Activated T-helper 2 cell treated with anti-CD3 and anti-CD28 coated beads, Interferon-gamma antibody, Interleukin-2, Interleukin-4, amounts not matched to agents 10 μg/mL and 5 μg/mL and 100 μg/mL, durations not matched to agents 14 hours and 24 hours and 36 hours (primary cell): ENCODE measurements at places on chromosomes 1 and 21. TPM values are rescaled to one million over a fixed set of nuclear protein-coding genes. Genes with fewer than 3 reads are reported as not detected.
A peak's percentile ranks its signal among the peaks of the same experiment; 100 is the strongest.

DNA sequence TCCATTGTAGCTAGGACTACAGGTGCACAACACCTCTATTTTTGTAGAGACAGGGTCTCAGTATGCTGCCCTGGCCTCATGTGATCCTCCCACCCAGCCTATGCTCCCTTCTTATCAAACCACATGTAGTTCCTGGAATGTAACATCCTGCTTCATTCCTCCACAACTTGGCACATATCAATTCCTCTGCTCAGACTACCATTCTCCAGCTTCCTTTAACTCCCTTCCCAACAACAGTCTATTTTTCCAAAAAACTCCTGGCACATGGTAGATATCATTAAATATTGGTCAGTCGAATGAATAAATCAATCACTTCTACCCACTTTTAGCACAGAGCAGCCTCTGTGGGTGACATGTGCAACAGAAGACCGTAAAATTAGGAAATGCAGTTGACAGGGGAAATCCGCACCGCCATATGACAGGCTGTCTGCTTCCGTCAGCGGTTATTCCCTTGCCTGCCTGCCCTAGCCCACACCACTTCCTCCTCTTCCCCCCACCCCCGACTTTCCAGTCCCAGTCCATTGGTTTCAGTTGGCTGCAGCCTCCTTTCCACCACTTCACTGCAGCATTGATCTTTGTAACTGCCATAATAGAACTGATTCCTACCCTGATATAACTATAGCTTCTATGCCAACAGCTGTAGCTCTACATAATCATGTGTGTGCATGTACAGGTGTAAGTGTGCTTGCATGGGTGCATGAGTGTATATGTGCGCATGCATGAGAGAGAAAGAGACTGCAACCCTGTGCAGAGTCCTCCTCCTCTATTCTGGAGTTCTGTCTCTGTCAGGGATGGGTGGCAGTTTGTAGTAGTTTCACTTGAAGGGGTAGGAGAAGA lies 6.8 kb upstream of the AKR1A1 start:
- H3K4me1 ChIP-seq = peaks cover 33% of the 10 kb centered on the region
- peaks cover 3% of the 10 kb centered on the region for H3K27me3 ChIP-seq
- H3K36me3 ChIP-seq = no peaks in the 10 kb centered on the region
- peak overlapping the region; percentile 68 for H3K27ac ChIP-seq
- peak overlapping the region; percentile 54 for H3K4me3 ChIP-seq
- DNase-seq = peak; percentile 63

GRCh38 chr21:23463365-23463764 lies 2143.9 kb downstream of the MRPL39 start:
- no peak overlapping the region for H3K4me3 ChIP-seq
- H3K27me3 ChIP-seq = no peaks in the 10 kb centered on the region
- no peaks in the 10 kb centered on the region for H3K4me1 ChIP-seq
- no peaks in the 10 kb centered on the region for H3K36me3 ChIP-seq

GRCh38 chr1:43491061-43491460 lies 37.3 kb upstream of the HYI start:
- no peak for DNase-seq
- H3K4me1 ChIP-seq = no peaks in the 10 kb centered on the region
- no peak overlapping the region for H3K27ac ChIP-seq
- peaks cover 15% of the 10 kb centered on the region for H3K27me3 ChIP-seq

DNA sequence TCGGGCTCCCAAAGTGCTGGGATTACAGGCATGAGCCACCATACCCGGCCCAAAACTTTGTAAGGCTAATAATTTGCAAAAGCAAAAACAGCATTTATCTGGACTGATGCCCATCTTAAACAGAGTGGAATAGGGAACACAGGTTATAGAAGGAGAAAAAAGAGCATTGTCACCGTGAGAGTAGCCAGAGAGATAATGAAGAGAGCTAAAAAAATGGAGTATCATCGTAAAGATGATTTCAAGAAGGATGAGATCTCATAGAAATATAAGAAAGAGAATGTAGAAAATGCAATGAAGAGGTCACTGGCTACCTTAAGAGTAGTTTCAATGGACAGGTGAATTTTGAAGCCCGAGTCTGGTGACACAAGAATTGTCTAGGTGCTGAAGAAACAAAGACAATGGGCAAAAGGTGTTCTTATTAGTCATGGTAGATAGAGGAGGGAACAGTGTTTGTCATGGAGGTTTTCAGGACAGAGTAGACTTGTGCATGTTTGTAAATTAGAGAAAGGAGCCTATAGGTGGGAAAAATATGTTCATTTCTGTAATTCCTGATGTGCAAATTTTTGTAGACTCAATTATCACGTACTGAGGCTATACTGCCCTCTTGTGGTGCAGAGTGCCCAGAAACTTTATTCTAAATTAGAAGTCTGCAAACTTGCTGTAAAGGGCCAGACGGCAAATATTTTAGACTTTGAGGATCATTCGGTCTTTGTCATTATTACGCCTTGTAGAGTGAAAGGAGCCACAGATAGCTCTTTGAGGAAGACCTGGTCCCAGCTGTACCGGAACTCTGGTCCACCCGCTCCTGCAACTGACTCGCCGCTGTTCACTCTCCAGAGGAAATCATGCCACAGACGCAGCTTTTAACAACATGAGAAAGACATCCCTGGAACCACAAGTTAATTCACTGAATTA lies 8.1 kb upstream of the TMEM183A start:
- H3K27ac ChIP-seq = no peak overlapping the region
- H3K27me3 ChIP-seq = peaks cover 36% of the 10 kb centered on the region
- DNase-seq = peak; percentile 32
- peaks cover 15% of the 10 kb centered on the region for H3K4me1 ChIP-seq

DNA sequence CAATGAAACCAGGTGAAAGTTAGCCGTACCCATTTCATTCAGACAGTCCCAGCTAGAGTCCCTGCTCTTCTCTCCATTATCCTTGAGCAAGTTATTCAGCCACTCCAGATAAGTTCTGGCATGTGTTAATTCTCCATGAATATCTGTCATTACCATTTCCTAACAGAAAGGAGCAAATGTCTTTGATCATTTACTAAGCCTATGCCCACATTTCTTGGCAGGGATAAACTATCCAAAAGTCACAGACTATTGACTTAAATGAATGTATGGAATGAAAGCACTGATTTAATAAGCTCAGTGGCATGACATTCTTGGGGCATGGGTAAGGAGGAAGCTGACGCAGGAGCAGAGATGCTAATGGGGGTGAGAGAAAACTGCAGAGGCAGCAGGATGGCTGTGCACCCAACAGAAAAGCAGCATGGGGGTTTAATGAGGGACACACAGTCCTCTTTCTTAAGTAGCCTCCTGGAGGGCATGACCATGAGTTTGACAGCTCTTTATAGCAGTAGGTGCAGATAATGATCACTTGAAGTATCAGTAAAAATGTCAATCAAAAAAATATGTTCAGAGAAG lies 17.6 kb upstream of the DHCR24 start:
- no peak overlapping the region for H3K27ac ChIP-seq
- no peak for DNase-seq
- H3K36me3 ChIP-seq = no peaks in the 10 kb centered on the region
- H3K27me3 ChIP-seq = peaks cover 19% of the 10 kb centered on the region

- H3K27me3 ChIP-seq = peaks cover 2% of the 10 kb centered on the region
- H3K4me1 ChIP-seq = no peaks in the 10 kb centered on the region
- H3K4me3 ChIP-seq = no peak overlapping the region
- no peak for DNase-seq
- H3K27ac ChIP-seq = no peak overlapping the region
Observed at GRCh38 chr1:223077247-223077833, 65.7 kb downstream of the TLR5 start.

GRCh38 chr1:246617768-246618167 lies 51.5 kb downstream of the CNST start:
- H3K27ac ChIP-seq = no peak overlapping the region
- DNase-seq = no peak
- H3K4me3 ChIP-seq = no peak overlapping the region
- H3K36me3 ChIP-seq = peaks cover 21% of the 10 kb centered on the region

DNA sequence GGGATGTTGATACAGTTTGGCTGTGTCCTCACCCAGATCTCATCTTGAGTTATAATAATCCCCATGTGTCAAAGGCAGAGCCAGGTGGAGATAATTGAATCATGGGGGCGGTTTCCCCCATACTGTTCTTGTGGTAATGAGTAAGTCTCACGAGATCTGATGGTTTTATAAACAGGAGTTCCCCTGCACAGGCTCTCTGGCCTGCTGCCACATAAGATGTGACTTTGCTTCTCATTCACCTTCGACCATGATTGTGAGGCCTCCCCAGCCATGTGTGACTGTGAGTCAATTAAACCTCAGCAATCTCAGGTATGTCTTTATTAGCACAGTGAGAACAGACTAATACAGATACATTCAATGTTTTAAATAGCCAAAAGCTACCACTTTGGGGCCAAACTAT lies 41.1 kb downstream of the SLC35F3 start:
- H3K4me1 ChIP-seq = no peaks in the 10 kb centered on the region
- no peak overlapping the region for H3K4me3 ChIP-seq
- no peaks in the 10 kb centered on the region for H3K36me3 ChIP-seq
- no peak overlapping the region for H3K27ac ChIP-seq

GRCh38 chr1:212591922-212592321 lies 16.6 kb upstream of the ATF3 start:
- H3K27me3 ChIP-seq = peaks cover 29% of the 10 kb centered on the region
- no peak overlapping the region for H3K4me3 ChIP-seq
- H3K36me3 ChIP-seq = no peaks in the 10 kb centered on the region
- no peak for DNase-seq
- peaks cover 16% of the 10 kb centered on the region for H3K4me1 ChIP-seq

Gene TMEM269
- total RNA-seq = 0.16 and 0.39 TPM in 2 replicates

DNA sequence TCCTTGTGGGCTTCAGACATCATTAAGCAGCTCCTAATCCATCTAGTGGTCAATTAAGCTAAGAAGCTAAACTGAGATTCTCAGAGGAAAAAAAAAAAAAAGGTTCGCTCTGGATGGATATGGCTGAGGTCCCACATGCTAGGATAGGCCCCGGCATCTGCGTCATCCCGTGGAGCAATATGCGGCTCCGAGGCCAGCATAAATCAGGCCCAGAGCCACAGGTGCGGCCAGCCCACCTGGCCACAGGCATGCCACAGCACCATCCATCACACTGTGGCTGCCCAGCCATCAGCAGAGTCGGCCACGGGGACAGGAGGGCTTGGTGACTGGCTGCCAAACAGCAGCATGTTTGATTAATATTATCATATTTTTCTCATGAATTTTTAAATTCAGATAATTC lies 106.9 kb upstream of the TIAM1 start:
- peaks cover 19% of the 10 kb centered on the region for H3K4me1 ChIP-seq
- no peak overlapping the region for H3K4me3 ChIP-seq
- no peak overlapping the region for H3K27ac ChIP-seq
- peaks cover 13% of the 10 kb centered on the region for H3K27me3 ChIP-seq

Gene RGL1
- total RNA-seq = 2.2 TPM in 2 replicates

Gene ISG15
- total RNA-seq = 31.9 and 33.8 TPM in 2 replicates

- peak overlapping the region; percentile 62 for H3K27ac ChIP-seq
- DNase-seq = peak; percentile 86
- H3K27me3 ChIP-seq = peaks cover 60% of the 10 kb centered on the region
- H3K4me3 ChIP-seq = peak overlapping the region; percentile 88
- peaks cover 16% of the 10 kb centered on the region for H3K4me1 ChIP-seq
Observed at GRCh38 chr1:23484253-23485001, 448 bp upstream of the ASAP3 start.

- H3K27ac ChIP-seq = no peak overlapping the region
- H3K36me3 ChIP-seq = peaks cover 19% of the 10 kb centered on the region
- DNase-seq = no peak
- no peak overlapping the region for H3K4me3 ChIP-seq
- H3K4me1 ChIP-seq = peaks cover 20% of the 10 kb centered on the region
Observed at GRCh38 chr1:42453386-42453785, 2.4 kb downstream of the ZMYND12 start.

DNA sequence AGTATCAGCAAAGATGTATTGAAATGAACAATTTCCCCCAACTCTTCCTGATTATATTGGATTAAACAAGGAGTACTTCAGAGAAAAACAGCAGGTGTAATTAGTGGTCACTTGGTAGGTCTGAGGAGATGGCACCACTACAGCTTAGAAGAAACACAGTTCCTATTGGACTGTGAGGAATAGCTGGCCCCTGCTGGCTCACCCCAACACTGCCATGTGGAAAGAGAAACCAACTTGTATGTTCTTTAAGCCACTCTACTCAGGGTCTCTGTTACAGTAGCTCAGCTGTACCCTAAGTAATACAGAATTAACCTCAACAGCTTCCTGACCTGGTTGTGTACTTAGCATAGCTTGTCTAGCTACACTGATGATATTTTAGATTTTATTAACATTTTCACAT lies 26.5 kb upstream of the MTR start:
- DNase-seq = no peak
- H3K4me1 ChIP-seq = no peaks in the 10 kb centered on the region

GRCh38 chr1:20115916-20116315 lies 3.4 kb downstream of the PLA2G2D start:
- no peak for DNase-seq
- peaks cover 7% of the 10 kb centered on the region for H3K27me3 ChIP-seq
- no peaks in the 10 kb centered on the region for H3K4me1 ChIP-seq
- H3K27ac ChIP-seq = no peak overlapping the region

GRCh38 chr21:42495765-42496119 lies 282 bp downstream of the RSPH1 start:
- H3K27me3 ChIP-seq = peaks cover 20% of the 10 kb centered on the region
- DNase-seq = no peak
- H3K4me3 ChIP-seq = peak overlapping the region; percentile 89
- peaks cover 24% of the 10 kb centered on the region for H3K4me1 ChIP-seq
- H3K36me3 ChIP-seq = no peaks in the 10 kb centered on the region

Gene C1orf115
- 0.11 TPM in 1 of 2 replicates, not detected in the other for total RNA-seq

GRCh38 chr1:180213401-180214170 lies 16.5 kb upstream of the LHX4 start:
- no peak overlapping the region for H3K4me3 ChIP-seq
- H3K27ac ChIP-seq = no peak overlapping the region
- H3K36me3 ChIP-seq = no peaks in the 10 kb centered on the region
- peaks cover 11% of the 10 kb centered on the region for H3K27me3 ChIP-seq
- DNase-seq = peak; percentile 50
- H3K4me1 ChIP-seq = peaks cover 10% of the 10 kb centered on the region

- H3K27ac ChIP-seq = peak overlapping the region; percentile 97
- DNase-seq = no peak
- H3K4me3 ChIP-seq = peak overlapping the region; percentile 93
- peaks cover 17% of the 10 kb centered on the region for H3K36me3 ChIP-seq
Observed at GRCh38 chr21:46634427-46634826, 1.0 kb upstream of the PRMT2 start.

Gene KRTAP7-1
- not detected in 2 replicates for total RNA-seq

Gene TRIM17
- 2.3 and 2.7 TPM in 2 replicates for total RNA-seq

Gene C1orf87
- total RNA-seq = not detected in 2 replicates

GRCh38 chr1:234961456-234962339 lies 166.9 kb downstream of the TOMM20 start:
- H3K27ac ChIP-seq = peak overlapping the region; percentile 93
- H3K4me3 ChIP-seq = peak overlapping the region; percentile 62
- H3K27me3 ChIP-seq = no peaks in the 10 kb centered on the region
- peaks cover 29% of the 10 kb centered on the region for H3K36me3 ChIP-seq

GRCh38 chr1:247084771-247085170 lies 6.2 kb upstream of the ZNF670 start:
- DNase-seq = no peak
- H3K36me3 ChIP-seq = no peaks in the 10 kb centered on the region
- peaks cover 3% of the 10 kb centered on the region for H3K27me3 ChIP-seq
- no peak overlapping the region for H3K27ac ChIP-seq
- peaks cover 2% of the 10 kb centered on the region for H3K4me1 ChIP-seq

GRCh38 chr1:109185357-109185756 lies 28.4 kb upstream of the SARS1 start:
- H3K27ac ChIP-seq = no peak overlapping the region
- H3K27me3 ChIP-seq = peaks cover 1% of the 10 kb centered on the region
- H3K4me1 ChIP-seq = no peaks in the 10 kb centered on the region
- DNase-seq = no peak
